Left kidney (tissue), 8 donors: ENCODE measurements at places on chromosomes 5 and 9. TPM values are rescaled to one million over a fixed set of nuclear protein-coding genes. Genes with fewer than 3 reads are reported as not detected.

DNA sequence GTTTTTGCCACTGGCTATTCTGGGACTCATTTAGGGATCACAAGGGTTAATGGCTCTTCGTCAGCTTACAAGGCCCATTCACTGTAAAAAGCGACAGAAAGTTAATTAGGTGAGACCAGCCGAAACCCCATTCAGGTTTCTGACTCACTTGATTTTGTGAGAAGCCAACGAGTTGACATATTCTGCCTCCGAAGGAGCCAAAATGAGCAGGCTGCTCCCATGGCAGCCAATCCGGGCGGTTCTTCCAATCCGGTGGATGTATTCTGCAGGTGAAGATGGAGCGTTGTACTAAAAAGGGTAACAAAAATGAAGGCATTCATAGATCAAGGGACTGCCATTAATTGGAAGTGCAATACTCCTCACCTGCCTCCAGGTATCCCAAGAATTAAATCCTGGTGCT is 39.7 kb downstream of the DDX31 start:
- DNase-seq, result no peak

The C9orf43 gene
- polyA plus RNA-seq, result 2.3 TPM

The WNK2 gene
- polyA plus RNA-seq, result 28.5 TPM

The CBY3 gene
- polyA plus RNA-seq, result 0.30 TPM

DNA sequence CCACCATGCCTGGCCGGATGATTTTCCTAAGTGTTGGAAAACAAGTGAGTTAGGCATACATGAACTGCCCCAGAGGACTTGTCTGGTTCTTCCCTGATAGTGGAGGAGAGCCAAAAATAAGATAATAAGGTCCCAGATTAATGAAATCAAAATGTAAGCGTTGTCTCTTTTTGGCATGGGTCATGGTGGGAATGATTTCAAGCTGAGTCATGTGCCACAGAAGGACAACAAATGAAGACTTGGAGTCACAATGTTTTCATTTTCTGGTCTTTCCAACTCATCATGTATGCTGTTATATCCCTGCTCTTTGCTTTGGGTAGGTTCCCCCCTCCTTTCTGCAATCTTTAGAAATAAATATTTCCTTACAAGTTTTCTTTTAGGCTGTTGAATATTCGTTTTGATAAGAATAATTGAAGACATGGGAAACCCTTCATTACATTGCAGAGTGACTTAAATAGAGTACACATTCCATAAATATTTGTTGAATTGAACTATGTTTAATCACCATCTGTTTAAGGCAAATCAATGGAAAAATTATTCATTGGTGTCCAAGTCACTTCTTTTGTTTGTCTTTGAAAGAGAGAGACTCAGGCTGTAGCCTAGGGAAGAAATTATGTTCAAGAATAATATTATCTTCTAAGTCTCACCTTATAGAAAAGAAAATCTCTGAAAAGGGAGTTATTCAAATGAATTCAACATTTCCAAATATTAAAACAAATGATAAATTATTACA is 196.3 kb downstream of the CSNK1G3 start:
- DNase-seq, result no peak

The PHF24 gene
- polyA plus RNA-seq, result 0.33 TPM

The RNF208 gene
- polyA plus RNA-seq, result 5.8 TPM

DNA sequence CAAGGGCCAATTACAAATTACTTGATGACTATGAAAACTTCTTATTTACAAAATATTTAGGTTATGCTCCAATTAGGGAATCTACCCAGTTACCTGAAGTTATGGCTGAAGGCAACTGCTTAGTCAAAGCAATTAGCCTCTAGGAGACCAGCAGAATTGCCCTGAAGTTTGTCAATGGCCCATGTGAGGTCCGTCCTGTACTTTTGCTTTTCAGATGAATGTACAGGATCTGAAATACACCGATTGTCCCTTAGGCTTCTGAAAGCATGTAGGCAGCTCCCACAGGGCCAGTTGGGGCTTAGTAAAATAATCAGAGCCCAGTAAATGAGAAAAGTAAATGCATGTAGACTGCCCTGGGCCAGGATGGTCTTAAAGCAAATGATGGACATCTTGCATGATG is 93.3 kb downstream of the DAPK1 start:
- no peak for DNase-seq

DNA sequence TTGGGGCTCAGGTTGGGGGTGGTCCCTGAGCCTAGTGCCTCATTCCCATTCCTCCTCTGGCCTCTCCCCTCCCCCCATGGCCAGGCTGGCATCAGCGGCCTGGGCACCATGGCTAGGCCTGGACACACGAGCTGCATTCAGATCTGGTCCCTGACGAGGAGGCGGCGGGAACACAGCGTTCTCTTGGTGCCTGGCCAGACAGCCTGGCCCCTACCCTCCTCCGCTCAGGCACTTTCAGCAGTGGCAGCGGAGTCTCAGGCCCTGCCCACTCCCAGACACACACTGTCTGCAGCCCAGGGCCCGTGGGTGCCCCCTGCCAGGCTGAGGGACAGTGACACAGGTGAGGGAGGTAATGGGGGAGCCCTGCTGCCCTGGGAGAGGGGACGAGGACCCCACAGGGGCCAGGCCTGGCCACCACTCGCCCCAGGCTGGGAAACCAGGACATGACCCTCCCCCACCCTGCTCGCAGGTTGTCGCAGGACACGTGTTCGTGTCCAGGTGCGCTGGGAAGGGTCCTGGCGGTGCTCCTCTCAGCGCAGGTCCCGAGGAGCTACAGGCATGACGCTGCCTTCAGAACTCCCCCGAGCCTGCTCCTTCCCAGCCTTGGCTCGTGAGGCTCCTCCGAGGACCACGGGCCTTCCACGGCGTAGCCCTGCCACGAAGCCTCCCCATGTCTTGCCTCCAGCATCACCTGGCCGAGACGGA is 19.9 kb upstream of the UBAC1 start:
- DNase-seq, result no peak

- no peak for DNase-seq
Observed at GRCh38 chr9:85723215-85723614, 18.5 kb downstream of the AGTPBP1 start.

The SLC46A2 gene
- 0.12 TPM for polyA plus RNA-seq

- DNase-seq, result no peak
Observed at GRCh38 chr9:107261106-107261505, 22.0 kb upstream of the RAD23B start.

- no peak for DNase-seq
Observed at GRCh38 chr9:37156781-37157356, 36.5 kb downstream of the ZCCHC7 start.

- no peak for DNase-seq
Observed at GRCh38 chr5:82905986-82906385, 171.2 kb downstream of the TMEM167A start.

GRCh38 chr5:99004960-99005359 is 76.2 kb upstream of the CHD1 start:
- no peak for DNase-seq

- DNase-seq, result no peak
Observed at GRCh38 chr5:168215646-168216045, 75.8 kb upstream of the WWC1 start.

The ROPN1L gene
- polyA plus RNA-seq, result 0.95 TPM

- no peak for DNase-seq
Observed at GRCh38 chr9:113868501-113868900, 7.6 kb upstream of the ZNF618 start.

The PLAC8L1 gene
- polyA plus RNA-seq, result 2.4 TPM

DNA sequence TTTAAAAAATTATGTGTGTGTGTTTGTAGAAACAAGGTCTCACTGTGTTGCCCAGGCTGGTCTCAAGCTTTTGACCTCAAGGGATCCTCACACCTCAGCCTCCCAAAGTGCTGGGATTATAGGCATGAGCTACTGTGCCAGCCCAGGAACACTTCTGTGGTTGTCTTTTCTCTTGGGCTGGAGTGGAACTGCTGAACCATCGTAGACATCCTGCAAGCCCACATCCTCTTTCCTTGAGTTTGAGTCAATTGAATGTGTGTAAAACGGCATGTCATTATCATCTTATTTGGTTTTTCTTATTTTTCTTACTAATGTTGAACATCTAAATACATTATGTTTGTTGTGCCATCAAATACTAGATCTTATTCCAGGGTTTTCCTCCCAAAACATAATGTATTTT is 40.0 kb downstream of the EHMT1 start:
- no peak for DNase-seq

The DDX4 gene
- polyA plus RNA-seq, result 0.12 TPM

- DNase-seq, result no peak
Observed at GRCh38 chr5:142520885-142521284, 165.0 kb downstream of the FGF1 start.

- DNase-seq, result no peak
Observed at GRCh38 chr9:3916984-3917383, 382.9 kb downstream of the GLIS3 start.

DNA sequence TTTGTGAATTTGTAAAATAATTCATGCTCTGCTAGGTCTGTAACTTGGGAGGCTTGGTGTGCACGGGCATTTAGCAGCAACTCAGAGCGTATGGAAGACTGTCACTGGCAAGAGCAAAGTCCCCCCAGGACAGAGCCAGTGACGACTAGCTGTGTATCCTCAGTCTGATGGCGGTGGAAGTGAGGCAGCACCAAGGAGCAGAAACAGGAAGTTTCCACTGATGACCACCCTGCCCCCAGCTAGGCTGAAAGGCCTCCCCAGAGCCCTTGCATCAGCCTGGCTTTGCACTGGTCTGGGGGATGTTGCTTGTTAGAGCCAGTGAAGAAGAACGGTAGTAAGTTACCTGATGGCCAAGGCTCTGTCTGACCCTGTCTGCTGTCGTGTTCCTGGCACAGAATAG is 66.8 kb upstream of the ABL1 start:
- DNase-seq, result no peak

The FGF1 gene
- polyA plus RNA-seq, result 17.4 TPM

- no peak for DNase-seq
Observed at GRCh38 chr5:14148890-14149671, 5.9 kb downstream of the TRIO start.

DNA sequence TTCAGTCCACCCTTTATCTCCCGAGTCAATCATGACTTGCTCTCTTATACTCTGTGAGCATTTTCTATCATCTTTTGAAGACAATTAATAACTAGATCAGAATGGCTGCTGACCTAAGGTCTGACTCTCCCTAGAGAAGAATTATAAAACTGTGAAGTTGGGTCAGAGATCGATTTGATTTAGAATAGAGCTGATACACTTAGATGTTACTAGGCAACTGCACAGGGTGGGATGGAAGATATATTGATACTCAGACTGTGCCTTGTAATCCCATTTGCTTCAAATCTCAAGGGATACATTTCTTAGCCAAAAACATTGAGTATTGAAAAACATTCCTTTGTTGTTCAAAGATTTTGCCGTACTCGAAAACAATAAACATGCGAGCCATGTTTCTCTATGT is 106.0 kb upstream of the NMUR2 start:
- no peak for DNase-seq

- DNase-seq, result no peak
Observed at GRCh38 chr5:1410156-1411014, 34.9 kb downstream of the SLC6A3 start.

- no peak for DNase-seq
Observed at GRCh38 chr5:119385136-119385535, 29.3 kb downstream of the TNFAIP8 start.

- DNase-seq, result no peak
Observed at GRCh38 chr9:78598120-78598519, 301.2 kb downstream of the PSAT1 start.

- no peak for DNase-seq
Observed at GRCh38 chr9:107216329-107216728, 66.8 kb upstream of the RAD23B start.

The GPX3 gene
- polyA plus RNA-seq, result 1,238 TPM

- peak; percentile 34 for DNase-seq
Observed at GRCh38 chr5:160287378-160288051, 24.8 kb downstream of the CCNJL start.

GRCh38 chr5:20088361-20088760 is 100.4 kb upstream of the CDH18 start:
- DNase-seq, result no peak

- DNase-seq, result no peak
Observed at GRCh38 chr5:95018946-95019345, 265.9 kb downstream of the MCTP1 start.

GRCh38 chr9:35842795-35843194 is 13.8 kb downstream of the TMEM8B start:
- no peak for DNase-seq

DNA sequence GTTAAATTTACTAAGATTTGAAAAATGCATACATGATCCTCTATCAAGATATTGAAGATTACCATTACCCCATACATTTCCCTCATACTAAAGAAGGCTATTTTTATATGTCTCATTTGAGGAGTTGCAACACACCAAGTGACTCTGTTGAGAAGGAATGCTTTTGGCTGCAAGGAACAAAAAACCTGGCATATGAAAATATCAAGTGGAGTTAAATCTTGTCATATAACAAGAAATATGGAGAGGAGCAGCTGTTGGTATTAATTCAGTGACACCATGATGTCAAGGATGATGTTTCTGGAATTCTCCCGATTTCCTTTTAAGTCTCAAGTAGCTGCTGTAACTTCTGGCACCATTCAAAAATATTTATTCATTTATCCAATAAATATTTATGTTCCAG is 193.8 kb downstream of the CSNK1G3 start:
- no peak for DNase-seq

DNA sequence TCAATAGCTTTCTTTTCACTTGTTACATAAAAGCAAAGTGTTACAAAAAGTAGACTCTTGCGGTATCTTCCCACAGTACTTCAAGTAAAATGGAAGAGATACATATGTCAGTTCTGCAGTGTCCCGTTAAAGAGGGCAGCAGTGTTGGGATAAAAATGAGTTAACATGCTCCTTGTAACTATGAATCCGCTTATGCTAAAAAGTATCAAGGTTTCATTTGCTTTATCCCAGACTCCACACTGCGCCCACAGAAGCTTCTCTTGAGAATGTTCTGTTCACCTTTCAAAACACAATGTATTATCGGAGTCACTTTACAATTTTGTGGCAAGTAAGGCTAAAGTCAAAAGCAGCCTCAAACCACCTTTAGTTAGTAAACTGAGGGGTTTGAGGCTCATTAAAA is 790 bp downstream of the PTAR1 start:
- DNase-seq, result peak; percentile 36

The ATP6V0E1 gene
- 205 TPM for polyA plus RNA-seq

DNA sequence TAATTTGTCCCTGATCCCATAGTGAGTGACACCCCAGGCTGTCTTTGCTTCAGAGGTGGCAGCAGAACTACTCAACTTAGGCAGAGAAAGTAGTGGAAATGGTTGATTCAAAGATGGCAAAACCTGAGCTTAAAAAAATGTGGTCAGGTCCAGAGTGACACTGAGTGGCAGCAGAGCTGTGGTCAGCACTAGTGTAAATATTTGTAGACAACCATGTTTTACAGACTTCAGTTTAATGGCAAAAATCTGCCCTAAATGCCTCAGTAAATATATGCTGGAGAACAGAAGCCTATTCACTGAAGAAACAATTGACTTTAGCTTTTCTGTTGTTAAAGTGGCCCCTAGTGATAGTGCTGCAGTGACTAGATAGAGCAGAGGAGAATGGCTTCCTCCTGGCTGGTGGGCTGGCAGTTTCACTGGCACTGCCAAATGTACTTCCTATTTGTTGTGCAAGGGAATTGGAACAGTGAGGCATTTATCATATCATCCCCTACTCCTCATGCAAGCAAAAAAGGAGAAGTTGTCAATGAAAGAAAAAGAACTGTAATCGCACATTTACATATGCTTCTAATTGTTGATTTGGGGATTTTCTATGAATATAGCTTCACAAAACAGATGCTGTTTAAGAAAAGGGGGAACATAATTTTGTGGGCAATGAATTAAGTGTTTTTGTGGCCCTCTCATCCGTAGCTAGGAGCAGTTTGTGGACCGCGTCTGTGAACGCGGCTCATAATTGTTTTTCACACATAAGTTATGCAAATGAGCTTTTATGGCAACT is 12.0 kb downstream of the PBX3 start:
- DNase-seq, result no peak

GRCh38 chr9:95003689-95004410 is 277.4 kb downstream of the AOPEP start:
- no peak for DNase-seq
